ENCODE measurements at places on chromosomes 2 and 18.

GRCh38 chr2:24613154-24613814, 122.2 kb downstream of the NCOA1 start:
- DNase-seq = no peak

DNA sequence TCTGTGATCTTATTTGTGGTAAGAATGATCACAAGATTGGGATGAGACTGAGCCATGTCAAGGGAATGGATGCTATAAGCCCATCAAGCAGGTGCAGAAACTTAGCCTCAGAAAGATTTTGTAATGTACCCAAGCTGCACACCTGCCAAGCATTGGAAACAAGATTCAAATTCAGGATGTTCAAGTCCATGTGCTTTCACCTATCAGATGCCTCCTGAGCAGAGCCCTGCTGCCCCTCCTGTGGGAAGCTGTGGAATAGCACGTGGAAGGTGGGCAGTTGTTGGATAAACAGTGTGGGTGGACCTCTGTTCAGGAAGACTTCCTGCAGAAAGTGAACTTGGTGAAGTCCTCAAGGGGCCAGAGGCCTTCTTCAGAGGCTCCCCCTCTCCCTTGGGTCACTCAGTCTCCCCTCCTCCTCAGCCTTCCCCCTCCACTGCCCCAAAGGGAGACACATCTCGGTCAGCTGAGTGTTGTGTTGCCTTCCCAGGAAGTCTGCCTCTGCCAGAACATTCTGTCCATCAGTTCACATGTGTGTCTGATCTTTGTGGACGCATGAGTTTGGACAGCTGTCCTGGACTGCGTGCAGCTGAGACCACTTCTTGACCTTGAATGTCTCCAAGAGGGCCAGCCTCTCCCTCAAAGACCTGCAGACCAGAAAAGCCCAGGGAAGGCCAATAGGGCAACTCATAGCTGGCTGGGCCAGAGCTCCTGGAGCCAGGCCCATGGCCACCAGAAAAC, 186.1 kb downstream of the INHBB start:
- DNase-seq = no peak

DNA sequence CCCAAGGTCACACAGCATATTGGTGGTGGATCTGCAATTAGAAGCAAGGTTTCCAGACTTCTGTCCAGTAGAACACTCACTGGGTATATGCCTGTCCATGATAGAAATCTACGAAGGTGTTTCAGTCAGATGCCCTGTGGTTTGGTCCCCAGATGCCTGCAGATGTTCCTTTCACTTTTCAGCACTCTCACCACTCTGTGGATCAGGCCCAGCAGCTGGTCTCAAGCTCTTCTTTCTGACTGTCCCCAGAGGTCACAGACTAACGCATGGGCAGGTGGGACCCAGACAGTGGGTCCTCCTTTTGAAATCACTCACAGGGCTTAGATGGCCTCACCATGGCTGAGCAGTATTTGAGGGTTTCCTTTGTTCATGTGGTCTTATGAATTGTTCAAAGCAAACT, 376.5 kb downstream of the ALK start:
- DNase-seq = no peak

GRCh38 chr2:149857344-149857743, 269.8 kb upstream of the MMADHC start:
- no peak for DNase-seq

- DNase-seq = no peak
Measured at GRCh38 chr18:50749945-50750344, 69.9 kb downstream of the MRO start.

DNA sequence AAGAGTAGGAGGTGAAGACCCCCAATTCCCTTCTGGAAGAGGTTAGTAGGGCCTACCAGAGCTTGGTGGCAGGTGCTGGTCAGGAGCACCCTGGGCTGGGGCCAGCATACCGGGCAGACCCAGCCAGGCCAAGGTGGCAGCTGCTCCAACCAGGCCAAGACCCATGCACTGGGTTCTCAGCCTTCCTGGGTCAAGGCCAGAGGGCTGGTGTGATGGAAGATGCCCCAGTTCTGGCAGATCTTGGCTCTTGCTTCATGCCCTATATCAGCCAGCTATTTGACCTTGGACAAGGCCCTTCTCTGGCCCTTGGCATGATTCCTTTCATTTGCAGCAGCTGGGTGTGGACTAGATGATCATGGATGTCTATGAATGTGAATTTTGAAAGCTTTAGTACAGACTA, 57.7 kb downstream of the PRKCE start:
- DNase-seq = no peak

- no peak for DNase-seq
Measured at GRCh38 chr18:43539862-43540261, 262.6 kb upstream of the SYT4 start.

DNA sequence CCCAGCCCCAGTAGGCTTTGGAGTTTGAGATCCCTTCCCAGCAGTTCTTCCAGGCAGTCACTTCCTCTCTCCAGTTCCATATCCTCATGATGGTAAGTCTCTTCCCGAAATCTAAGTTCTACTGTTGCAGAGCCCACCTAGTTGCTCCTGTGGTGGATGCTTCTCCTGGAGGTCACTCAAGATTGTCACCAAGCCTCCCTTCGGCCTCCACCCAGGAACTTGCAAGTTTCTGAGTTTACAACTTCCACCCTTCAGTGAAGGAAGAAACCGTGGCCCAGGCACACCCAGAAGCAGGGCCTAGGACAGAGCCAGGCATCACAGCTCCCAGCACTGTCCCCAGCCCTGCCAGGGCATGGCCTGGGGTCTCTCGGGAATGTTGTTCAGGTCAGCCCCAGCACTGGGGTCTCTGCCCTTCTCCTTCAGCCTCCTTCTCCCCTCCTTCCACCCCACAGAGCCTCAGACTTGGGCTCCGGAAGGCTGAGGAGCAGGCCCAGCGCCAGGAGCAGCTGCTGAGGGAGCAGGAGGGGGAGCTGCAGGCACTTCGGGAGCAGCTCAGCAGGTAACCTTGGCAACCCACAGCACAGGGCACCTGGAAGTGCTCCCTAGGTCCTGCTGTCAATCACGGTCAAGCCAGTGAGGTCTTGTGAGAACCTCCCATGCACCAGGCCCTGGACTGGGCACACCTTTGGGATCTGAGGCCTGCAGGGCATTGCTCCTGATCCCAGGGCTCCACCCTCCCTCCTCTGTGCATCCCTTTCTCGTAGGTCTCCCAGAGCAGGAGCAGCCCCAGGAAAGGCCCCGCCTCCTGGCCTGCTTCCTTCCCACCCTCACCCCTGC, 7.1 kb downstream of the RUFY4 start:
- no peak for DNase-seq

DNA sequence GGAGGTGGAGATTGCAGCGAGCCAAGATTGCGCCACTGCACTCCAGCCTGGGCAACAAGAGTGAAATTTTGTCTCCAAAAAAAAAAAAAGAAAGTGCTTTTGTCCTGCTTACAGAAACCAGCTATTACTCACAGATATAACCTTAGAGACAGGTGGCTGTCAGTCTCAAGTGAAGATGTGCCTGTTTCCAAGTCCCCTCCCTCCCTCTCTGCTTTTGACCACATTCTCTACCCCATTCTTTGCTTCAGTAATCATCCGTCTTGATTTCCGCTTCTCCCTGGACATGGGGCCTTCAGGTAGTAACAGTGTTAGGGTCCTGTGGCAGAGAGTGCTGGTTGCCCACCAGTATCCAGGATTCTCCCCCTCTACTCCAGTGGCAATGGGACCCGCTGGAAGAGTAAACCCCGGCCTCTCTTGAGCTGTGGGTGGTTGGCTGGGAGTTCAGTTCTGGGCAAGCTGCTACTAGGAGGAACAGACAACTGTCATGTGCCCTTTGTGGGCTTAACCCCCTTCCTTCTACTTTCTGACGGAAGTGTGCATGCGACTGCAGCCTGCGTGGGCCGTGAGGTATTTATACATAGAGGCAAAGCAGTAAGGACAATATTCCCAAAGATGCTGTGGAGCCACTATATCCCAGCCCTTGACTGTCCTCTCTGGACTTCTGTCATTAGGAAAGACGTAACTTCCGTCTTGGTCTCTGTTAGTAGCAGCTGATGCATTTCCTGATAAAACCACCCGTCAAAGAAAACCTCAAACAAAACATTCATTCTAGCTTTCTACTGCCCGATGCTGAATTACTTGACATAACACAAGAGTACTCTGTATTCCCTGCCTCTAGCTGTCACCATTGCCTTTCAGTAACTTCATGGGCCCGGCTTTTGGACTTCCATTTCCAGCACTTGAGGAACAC, 17.8 kb downstream of the PDCL3 start:
- no peak for DNase-seq

DNA sequence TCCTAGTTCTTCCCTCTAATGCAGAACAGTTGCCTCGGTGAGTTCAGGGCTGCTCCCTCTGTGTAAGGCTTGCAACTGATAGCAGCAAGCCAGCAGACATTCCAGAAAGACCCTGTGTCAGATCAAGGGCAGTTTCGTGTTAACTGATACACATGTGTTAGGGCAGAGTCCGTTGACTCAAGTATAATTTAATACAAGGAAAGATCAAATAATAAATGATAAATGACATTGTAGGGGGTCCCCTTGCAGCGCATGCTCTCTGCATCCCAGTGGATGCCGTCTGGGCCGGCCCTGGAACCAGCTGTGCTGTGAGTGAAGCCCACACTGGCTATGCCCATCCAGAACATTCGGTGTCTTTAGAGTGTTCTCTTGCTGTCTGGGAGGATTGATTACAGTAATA, 180.3 kb downstream of the AGAP1 start:
- no peak for DNase-seq

DNA sequence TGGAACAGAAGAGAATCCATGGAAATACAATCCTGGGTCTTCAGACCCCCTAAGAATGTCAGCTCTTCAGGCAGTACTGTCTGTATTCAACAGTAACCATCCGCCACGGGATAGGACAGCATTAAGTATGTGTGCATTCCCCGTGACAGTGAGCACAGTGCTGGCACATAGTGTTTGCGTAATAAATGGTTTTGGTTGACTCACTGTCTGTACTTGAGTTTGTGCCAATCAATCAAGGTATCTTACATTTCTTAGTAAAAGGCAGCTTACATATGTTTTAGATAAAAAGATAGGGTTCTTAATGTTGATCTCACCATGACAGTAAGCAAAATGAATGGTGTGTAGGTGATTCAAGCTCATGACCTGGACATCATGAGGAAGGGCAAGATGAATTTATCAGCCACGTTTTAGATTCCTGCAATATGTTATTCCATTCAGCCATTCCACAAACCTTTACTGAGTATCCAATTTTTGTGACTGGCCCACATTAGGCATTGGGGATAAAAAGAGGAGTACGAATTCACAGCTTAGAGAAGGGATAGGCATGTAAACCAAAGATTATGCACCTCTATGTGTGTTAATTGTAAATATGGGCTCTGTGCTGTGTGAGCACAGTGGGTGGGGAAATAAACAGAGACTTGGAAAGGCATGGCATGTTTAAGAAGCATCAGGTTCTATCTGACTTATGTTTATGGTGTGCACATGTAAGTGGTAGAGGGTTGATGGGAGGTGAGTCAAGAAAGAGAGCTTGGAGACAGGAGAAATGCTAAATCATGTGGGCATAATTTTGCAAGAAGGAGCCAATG, 258.8 kb downstream of the SLC8A1 start:
- no peak for DNase-seq

- no peak for DNase-seq
Measured at GRCh38 chr2:40758401-40759155, 306.7 kb upstream of the SLC8A1 start.

DNA sequence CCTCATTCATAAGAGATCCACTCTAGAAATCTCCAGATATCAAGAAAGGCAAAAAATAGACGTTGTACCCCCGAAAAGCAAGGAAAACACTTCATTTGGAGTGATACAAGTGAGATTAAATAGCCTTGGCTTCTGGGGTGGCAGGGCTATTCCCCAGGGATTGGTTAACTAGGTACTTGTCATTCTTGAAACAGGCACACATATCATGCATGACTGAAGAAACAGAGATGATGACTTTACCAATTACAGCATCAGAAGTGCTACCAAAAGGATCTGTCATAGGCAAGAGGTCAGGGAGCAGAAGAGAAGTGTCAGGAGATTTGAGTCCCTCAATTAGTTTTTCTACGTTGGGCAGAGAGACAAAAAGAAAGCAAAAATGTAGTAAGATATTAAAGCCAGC, 45.2 kb upstream of the NFU1 start:
- no peak for DNase-seq

GRCh38 chr2:11551569-11552259, 17.9 kb downstream of the GREB1 start:
- DNase-seq = no peak

DNA sequence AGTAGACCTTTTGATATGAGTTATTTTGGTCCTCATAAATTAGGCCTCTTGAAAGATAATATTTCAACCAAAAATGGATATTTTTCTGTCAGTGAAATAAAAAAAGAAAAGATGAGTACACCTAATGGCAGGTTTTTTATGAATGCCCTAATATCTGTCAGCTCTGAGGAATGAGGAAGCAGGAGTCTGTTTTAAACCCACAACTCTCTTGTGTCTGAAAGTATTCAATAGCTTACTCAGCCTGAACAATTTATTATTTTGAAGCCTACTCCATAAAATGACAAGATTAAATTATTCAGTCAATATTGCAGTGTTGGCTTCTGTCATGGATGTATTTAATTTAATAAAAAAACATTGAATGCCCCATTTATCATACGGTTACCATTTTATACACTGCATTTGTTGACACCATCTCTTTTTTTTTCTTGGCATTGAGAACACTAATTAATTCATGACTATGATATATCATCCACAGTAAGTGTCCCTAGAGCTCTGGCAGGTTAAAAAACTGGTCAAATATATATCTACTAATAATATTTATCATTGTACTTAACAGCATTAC, 548.2 kb downstream of the CBLN2 start:
- no peak for DNase-seq

DNA sequence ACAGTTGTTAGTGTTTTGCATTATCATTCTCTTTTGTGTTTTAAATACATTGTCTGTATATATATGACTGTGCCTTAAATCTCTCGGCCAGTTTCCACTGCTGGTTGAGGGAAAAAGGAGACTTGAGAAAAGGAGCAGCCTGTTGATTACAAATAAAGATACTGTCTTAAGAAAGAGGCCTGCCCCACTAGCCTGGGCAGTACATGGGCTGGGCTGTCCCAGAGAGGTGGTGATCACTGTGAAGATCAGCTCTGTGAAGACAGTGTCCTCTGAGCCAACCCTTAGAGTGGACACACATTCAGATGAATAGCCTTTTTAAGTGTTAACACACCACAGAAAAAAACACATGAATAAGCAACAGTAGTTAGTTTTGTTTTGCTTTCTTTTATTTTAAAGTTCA, 10.0 kb upstream of the OTX1 start:
- DNase-seq = no peak

- DNase-seq = no peak
Measured at GRCh38 chr2:220420820-220421219, 793.4 kb downstream of the SLC4A3 start.

- no peak for DNase-seq
Measured at GRCh38 chr2:184004289-184004947, 593.9 kb upstream of the ZNF804A start.

GRCh38 chr2:30732876-30733275, 74.4 kb downstream of the CAPN13 start:
- DNase-seq = no peak

- DNase-seq = no peak
Measured at GRCh38 chr2:53863538-53864227, 3.9 kb upstream of the GPR75 start.

- DNase-seq = no peak
Measured at GRCh38 chr2:172094294-172095145, 8.2 kb downstream of the DLX2 start.

- DNase-seq = no peak
Measured at GRCh38 chr2:20471902-20472559, 25.2 kb downstream of the RHOB start.

GRCh38 chr2:223863491-223863890, 26.1 kb upstream of the AP1S3 start:
- DNase-seq = no peak

Measured in NCI-H1694 treated with DMSO at 0.1 percent for 48 hours (cell line).